ENCODE measurements at places on chromosomes 2 and 18.

DNA sequence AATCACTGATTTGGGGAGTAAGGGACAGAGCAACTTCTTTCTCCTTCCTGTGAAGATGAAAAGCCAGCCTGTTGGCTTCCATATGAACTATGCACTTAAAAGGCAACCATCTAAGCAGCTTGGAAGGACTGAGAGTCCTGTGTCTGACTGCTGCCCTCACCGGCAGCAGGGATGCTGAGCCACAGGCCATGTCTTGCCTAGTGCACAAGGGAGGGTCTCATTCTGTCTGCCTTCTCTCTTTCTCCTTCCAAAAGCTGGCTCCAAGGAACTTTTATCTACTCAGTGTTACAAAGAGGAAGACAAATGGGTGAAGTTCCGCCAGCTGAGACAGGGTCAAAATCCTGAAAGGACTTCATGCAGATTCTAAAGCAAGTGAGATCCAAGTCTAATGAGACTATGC, 146.3 kb downstream of the MTCL1 start:
- no peak for DNase-seq

DNA sequence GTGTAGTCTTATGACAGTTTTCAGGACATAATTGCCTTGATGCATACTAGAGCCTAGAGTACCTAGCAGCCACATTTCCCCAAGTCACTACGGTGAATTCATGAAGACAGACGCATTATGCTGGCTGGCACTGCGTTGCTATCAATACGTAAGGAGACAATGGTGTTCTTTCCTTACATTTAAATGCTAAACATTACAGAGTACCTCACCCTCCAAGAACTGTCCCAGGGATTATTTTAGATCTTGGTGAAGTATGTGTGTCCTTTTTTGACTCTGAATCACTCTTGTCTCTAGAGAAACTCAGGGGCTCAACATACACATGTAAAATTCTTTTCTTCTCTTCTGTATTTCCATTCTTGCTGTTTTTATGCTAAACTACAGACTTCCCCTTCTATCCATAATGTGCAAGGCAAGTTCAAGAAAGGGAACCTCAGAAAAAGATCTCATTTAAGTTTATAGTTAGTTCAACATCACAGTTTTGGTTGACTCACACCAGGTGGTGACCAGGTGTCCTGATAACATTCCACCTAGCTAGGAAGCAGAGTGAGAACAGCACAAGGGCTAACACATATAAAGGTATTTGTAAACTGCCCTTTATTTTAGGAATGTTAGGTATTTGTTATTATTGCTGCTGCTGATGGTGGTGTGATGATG, 212.4 kb upstream of the HNRNPA3 start:
- no peak for DNase-seq

DNA sequence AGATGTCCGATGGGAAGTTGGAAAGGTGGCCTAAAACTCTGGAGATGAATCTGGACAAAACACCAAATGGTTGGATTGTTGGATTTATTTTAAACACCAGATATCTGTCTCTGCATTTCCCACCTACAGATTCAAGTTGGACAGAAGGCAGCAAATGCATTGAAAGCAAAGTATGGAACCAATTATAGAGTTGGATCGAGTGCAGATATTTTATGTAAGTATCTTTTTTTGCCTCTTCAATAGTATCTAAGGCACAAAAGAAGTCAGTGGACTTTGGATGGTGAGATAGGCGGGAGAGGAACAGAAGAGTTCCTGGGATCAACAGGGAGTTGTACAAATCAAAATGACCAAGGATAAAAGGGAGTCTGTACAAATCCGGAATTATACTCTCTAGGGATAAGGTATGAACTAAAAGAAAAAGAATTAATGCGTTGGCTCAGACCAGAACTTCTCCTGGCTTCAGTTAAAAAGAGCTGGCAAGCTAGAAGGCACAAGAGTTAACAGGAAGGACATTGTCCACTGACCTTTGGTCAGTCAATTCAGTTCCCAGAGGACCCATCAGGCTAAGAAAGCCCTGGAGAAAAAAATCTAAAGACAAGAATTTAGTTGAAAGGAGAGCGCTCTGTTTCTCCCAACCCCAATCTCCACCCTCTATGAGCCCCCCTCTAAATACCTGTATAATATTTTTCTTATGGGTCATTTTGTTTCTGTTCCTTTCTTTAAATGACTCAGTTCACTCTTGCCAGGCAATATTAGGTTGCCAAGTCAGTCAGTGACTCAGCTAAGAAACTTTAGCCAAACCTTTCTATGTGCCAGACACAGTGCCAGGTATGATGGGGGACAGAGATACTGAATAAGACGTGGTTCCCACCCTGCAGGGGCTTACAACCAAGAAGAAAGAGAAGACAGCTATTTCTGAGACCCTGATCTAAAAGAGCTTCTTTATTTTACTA, 29.1 kb downstream of the CPO start:
- DNase-seq = no peak

GRCh38 chr2:112151701-112152440, 13.7 kb downstream of the FBLN7 start:
- no peak for DNase-seq

GRCh38 chr18:37452015-37452414, 113.6 kb downstream of the CELF4 start:
- DNase-seq = no peak

- DNase-seq = no peak
Observed at GRCh38 chr2:37349231-37349860, 4.9 kb downstream of the QPCT start.

DNA sequence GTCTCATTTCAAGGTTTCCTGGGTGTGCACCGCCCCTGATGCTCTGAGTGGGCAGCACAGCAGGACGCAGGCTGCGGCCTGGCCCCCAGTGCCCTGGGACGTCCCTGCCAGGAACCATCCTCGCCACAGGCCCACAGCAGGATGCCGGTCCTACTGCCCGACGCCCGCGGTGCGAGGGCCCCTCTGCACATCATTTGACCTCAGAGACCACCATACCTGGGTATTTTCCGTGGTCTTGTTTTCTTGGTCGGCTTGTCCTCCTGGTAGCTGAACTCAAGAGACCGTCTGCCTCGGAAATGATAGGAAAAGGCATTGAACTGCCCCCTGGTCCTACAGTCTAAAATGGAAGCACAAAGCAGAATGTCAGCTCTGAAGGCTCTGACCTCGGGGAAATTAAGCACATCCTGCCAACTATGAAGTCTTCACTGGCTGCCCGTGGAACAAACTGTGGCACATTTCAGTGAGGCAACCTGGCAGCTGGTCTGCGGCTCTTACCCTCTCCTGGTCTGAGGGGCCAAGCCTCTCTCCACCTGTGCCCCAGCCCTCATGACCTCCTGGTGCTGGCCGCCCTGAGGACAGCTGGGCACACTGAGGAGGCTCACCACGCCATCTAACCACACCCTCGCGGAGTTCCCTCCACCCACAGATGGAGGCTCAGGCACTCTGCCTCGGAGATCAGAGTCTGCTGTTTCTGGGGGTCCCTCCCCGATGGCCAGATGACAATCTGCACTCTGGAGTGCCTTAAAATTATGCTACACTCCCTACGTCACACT, 105.0 kb downstream of the PXDN start:
- no peak for DNase-seq

DNA sequence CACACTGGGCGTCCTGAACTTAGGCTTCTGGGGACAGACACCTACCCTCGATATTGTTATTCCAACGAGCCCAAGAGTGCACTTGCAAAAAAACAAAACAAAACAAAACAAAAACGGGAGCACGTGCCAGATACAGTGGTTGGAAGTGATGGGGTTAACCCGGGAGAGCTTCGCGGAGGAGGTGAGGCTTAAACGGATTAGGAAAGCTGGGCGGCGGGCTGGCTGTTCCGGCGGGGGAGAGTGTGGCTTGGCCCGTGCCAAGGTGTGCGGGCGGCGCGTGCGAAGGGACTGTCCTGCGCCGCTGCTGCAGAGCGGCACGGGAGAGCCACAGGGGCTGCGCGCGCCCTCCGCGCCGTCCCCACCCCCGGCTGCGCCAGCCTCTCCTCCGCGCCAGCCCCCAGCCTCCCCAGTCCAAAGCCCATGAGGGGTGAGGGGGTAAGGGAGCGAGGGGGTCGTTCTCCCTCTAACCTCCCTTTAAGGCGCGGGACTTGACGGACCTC, 1.5 kb upstream of the SLC30A3 start:
- no peak for DNase-seq

DNA sequence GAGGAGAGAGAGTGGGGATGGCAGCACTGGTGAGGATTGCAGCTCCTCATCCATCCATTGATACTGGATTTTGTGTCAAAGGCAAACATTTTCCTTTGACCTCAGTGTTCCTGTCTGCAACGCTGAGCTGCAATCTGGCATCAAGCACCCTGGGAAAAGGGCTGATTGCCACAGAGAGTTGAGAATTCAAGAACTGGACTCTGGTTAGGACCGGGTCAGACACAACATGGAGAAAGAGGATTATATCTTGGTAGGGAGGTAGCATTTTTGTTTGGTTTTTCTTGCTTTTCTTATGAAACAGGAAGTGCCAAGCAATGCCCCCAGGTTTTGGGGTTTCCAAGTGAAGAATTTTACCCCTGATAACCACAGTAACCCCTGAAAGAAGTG, 81.9 kb upstream of the PKDCC start:
- no peak for DNase-seq

DNA sequence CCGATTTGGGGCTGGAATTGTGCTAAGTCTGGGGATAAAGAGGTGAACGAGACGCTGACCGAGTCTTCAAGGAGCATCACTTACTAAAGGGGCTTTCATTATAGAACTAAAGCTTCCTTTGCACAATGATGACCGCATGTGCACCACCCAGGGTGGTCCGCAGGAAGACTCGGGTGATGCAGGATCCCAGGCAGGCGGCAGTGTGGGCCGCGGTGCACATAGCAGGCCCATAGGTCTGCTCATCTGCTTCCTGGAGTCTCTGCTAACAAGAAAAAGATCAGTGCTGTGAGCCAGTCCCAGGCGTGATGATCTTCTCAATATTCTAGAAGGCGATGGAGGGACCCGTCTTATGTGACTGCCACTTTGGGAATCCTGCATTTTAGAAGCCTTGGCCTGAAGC, 122.8 kb downstream of the PXDN start:
- no peak for DNase-seq

DNA sequence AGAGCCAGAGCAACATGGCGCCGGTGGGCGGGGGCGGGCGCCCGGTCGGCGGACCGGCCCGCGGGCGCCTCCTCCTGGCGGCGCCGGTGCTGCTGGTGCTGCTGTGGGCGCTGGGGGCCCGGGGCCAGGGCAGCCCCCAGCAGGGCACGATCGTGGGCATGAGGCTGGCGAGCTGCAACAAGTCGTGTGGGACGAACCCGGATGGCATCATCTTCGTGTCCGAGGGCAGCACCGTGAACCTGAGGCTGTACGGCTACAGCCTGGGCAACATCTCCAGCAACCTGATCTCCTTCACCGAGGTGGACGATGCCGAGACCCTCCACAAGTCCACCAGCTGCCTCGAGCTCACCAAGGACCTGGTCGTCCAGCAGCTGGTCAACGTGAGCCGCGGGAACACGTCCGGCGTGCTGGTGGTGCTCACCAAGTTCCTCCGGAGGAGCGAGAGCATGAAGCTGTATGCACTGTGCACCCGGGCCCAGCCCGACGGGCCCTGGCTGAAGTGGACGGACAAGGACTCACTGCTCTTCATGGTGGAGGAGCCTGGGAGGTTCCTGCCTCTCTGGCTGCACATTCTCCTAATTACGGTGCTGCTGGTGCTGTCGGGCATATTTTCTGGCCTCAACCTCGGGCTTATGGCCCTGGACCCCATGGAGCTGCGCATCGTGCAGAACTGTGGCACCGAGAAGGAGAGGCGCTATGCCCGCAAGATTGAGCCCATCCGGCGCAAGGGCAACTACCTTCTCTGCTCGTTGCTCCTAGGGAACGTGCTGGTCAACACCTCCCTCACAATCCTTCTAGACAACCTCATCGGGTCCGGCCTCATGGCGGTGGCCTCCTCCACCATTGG, 507 bp downstream of the CNNM4 start:
- peak; percentile 15 for DNase-seq
